ENCODE measurements at places on chromosomes 12 and 14.
A peak's percentile ranks its signal among the peaks of the same experiment; 100 is the strongest.

GRCh38 chr14:98919434-98919833 lies 352.6 kb downstream of the BCL11B start:
- no peak for DNase-seq

GRCh38 chr12:12404297-12404696 lies 47.4 kb downstream of the BORCS5 start:
- DNase-seq = no peak

GRCh38 chr12:54588110-54588889 lies at the start of gene PPP1R1A:
TSS of gene PPP1R1A (minus strand) at chr12:54588659. CDS start at chr12:54588488, 171 bp downstream.
- DNase-seq = peak; percentile 61

DNA sequence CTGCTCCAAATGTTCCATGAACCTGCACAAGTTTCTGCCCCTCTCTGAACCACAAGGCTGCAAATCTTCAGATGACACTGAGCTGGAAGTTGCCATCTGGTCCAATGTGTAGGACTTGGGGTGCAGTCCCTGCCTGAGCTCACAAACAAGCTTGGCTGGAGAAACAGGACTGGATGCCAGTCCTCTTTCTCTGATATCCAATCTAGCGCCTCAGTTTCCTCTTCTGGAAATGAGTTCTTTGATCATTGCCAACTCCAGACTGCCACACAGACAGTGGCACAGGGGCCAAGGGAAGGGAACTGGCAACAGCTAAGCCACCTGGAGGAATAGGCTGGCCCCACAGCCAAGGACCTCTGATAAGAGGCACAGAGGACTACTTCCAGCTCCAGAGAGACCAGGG lies 15.5 kb downstream of the CMKLR1 start:
- no peak for DNase-seq

GRCh38 chr14:68666236-68666635 lies 126.6 kb downstream of the ZFP36L1 start:
- no peak for DNase-seq

- no peak for DNase-seq
Measured at GRCh38 chr14:73255693-73256225, 18.5 kb downstream of the PAPLN start.

DNA sequence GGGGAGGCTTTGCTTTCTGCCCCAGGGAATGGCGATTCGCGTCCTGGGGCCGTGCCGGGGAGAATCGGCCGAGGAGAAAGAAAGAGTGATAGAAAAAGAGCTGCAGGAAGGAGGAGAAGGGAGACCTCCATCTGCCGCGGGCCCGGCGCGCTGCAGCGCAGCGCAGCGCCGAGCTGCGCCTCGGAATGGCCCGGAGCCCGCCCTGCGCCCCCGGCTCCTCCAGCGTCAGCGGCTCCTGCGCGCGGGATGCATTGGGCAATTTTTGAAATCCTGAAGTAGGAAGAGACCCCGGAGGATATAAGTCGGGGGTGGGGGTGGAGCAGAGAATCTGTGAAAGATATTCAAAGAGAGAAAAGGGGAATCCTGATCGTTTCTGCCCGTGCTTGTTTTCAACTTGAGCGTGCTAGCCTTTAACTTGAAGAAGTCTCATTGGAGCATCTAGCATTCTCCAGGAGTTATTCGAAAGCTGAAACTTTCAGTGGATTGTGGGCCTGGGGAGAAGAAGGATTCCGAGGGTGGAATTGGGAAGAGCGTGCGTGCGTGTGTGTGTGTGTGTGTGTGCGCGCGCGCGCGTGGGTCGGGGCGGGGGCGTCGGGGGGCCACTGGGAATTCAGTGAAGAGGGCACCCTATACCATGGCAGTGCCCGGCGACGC lies 441 bp downstream of the PDE3A start:
- no peak for DNase-seq

DNA sequence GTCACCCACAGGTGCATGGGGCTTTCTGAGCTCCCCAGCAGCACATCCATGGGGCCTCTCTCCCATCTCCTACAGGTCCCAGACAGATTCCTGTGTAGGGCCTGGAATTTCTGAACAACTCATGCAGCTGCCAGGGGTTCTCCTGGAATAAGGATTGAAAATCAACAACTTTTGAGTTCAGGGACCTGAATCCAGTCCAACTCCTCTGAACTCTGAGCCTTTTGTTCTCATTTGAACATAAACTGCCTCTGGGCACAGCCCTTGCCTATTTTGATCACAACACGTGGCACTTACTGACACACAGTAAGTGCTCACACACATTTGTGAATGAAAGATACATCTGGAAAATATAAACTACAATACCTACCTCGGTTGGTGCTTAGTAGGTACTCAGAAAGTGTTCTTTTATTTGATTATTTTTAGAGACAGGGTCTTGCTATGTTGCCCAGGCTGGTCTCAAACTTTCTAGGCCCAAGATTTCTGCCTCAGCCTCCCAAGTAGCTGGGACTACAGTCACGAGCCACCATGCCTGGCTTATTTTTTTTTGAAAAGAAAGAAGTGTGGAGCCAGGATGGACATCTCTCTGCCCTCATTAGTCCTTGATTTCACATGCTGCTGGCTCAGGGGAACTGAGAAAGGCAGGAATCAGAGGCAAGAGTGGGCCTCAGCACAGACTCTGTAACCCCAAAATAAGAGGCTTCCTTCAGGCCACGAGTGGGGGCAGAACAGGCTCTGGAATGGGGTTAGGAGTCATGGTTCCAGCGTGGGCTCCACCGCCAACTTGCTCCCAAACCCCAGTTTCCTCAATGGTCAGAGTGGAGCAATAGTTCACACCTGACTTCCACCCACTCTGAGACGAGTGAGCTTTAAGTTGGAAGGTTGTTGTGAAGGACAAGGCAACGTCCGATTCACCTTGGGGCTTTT lies 27.0 kb downstream of the SYNE3 start:
- DNase-seq = no peak

GRCh38 chr12:9123781-9124382 lies 8.2 kb upstream of the A2M start:
- DNase-seq = no peak

DNA sequence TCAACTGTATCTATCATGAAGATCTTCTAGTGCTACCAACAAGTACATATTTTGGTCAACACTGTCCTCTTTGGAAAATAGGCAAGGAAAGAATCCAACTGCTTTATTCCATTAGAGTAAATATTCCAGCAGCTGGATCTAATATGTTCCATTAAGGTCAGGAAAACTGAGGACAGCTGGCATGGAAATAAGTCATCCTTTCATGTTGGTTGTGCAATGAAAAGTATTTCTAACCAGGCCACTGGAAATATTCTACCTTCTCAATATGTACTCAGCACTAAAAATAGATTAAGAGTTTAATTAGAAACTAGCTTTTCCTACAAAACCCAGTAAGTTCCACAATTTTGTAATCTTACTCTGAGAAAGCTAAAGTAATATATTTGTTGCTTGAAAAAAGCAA lies 19.6 kb downstream of the HIGD1C start:
- DNase-seq = no peak

DNA sequence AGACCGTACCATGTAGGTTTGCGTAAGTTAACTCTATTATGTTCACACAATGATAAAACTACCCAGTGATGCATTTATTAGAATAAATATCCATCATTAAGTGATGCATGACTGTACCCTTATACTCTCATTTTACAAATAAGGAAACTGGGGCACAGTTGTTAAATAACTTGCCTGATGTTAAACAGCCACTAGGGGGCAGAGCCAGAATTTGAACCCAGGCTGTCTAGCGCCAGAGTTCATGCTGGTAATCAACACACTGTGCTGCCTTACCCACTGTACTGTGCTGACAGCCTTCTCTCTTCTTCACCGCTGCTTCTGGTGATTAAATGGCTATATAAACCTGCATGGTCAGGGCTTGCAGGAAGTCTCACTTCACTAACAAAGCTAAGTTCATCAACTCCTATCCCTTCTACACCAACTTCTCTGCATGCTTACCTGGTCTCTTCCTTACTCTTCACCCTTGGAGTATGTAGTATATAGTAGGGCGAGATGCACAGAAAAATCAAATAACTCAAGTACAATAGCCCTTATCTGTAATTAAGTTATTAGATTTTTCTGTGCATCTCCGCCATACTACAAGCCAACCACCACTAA lies 43.6 kb upstream of the APPL2 start:
- DNase-seq = peak; percentile 41

GRCh38 chr12:45601888-45602287 lies 127.6 kb upstream of the ARID2 start:
- DNase-seq = no peak

- no peak for DNase-seq
Measured at GRCh38 chr12:77032406-77032805, 33.0 kb downstream of the E2F7 start.

GRCh38 chr12:80763874-80764273 lies 47.2 kb downstream of the MYF5 start:
- DNase-seq = peak; percentile 84

DNA sequence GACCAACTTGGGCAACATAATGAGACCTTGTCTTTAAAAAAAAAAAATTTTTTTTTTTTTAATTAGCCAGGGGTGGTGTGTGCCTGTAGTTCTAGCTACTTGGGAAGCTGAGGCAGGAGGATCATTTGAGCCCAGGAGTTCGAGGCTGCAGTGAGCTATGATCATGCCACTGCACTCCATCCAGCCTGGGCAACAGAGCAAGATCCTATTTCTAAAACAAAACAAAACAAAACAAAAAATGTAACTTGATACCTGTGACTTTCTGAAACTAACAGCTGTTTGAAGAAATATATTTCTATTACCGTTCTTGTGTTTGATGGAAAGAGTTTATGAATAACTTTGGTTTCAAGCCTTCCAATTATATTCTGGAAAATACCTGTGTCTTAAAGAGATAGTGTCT lies 1.7 kb upstream of the ACACB start:
- no peak for DNase-seq

DNA sequence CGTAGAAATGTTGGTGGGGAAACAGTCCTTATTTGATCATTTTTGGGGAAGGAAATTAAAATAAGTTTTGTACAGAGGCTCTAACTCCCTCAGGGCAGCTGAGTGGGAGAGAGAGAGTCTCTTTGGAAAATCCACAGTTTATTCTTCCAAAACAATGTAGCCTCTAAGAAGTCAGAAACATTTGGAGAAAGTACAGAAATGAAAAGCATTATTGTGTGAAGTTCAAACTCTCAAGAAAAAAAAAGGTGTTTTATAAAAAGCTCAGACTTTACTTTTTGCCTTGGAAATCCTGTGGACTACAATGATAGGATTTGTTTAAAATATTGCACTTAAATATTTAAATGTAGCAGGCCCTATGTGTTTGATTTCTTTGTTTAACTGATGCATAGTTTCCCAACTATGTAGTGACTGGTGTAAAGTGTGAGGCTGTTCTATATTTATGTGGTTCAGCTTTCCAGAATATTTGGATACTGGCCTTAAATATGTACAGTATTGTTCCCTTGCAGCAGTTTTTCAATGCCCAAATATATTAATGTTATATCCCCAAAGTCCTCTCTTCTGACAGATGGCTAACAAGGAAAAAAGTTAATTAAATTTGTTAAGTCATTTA lies 82.0 kb upstream of the OTOGL start:
- DNase-seq = no peak

DNA sequence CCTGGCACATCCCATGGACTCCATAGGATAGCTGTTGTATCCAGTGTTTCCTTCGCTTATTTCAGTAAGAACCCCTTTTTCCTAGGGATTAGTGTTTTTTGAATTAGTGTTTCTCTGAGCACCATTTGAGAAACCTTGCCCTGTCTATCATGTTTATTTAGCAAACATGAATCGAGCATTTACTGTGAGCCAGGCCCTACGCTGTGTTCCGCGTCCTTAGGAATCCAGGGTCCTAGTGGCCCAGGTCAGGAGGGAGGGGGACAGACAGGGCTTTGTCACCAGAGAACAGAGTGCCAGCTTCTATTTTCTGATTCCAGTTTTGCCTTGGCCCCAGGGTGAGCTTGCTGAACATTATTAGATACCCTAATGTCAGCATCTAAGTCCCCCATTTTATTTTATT lies 2.5 kb downstream of the TEAD4 start:
- no peak for DNase-seq

DNA sequence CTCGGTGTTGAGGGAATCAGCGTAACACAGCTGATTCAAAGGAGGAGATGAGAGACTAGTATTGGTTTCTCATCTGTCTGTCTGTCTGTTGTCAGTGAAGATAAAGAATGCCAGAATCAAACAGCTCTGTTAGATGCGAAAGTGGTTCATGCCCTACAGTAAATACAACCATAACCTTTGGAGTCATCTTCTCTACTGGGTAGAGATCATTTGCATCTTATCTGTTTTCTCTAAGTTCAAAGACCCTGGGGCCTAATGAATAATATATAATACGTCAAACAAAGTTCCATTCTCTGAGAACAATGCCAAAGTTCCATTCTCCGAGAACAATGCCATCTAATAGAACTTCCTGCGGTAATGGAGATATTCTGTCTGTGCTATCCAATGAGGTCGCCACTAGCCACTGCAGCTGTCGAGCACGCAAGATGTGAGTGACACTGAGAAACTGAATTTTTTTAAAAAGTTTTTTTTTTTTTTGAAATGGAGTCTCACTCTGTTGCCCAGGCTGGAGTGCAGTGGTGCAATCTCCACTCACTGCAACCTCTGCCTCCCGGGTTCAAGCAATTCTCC lies 6.6 kb downstream of the IL31 start:
- no peak for DNase-seq

GRCh38 chr12:46560874-46561273 lies 188.3 kb upstream of the SLC38A2 start:
- no peak for DNase-seq

GRCh38 chr12:104775731-104776231 lies 182.3 kb downstream of the SLC41A2 start:
- DNase-seq = no peak

DNA sequence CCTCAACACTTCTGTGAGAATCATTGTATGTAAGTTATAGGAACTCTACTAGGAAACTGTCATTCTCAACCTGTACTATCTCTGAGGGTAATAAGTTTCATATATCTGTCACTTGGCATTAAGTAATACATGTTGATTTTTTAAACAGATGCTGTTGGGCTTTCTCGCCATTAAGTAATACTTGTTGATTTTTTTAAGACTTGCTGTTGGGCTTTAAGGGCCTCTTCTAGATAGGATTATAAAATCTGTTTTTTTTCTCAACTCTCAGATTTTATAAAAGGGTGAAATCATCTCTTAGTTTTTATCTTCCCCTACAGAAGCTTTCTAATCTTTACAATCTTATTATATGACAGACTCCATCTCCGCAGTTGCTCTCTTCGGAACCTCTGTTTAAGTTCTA lies 5.6 kb downstream of the WASHC4 start:
- no peak for DNase-seq

DNA sequence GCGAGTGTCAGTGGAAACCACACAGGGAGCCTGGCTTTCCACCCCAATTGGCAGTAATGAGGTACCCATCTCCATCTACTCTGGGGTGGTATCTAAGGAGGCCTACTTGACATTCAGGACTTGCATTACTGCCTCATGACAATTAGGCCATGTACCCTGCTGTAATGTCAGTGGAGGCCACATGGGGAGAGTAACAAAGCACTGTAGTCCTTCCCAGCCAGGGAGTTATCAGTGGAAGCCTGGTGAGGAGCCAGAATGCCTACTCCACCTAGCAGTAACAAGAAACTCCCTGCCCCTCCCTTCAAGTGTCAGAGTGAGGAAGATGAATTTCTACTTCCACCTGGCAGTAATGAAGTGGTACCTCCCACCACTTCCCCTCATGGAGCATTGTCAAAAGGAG lies 12.5 kb downstream of the TIMM9 start:
- no peak for DNase-seq

- no peak for DNase-seq
Measured at GRCh38 chr12:79618848-79619404, 71.8 kb downstream of the PAWR start.

Data from eye (tissue), 1 donor.